CD8-positive, alpha-beta T cell (primary cell): ENCODE measurements at places on chromosomes 5 and 9. TPM values are rescaled to one million over a fixed set of nuclear protein-coding genes. Genes with fewer than 3 reads are reported as not detected.

- DNase-seq: no peak
Observed at GRCh38 chr5:141898448-141899049, 20.3 kb upstream of the PCDH1 start.

GRCh38 chr5:132445930-132446329 is 44.6 kb downstream of the IRF1 start:
- DNase-seq: no peak

The ARHGEF39 gene
- total RNA-seq: 0.25 TPM

- DNase-seq: no peak
Observed at GRCh38 chr9:117718085-117718484, 13.9 kb downstream of the TLR4 start.

DNA sequence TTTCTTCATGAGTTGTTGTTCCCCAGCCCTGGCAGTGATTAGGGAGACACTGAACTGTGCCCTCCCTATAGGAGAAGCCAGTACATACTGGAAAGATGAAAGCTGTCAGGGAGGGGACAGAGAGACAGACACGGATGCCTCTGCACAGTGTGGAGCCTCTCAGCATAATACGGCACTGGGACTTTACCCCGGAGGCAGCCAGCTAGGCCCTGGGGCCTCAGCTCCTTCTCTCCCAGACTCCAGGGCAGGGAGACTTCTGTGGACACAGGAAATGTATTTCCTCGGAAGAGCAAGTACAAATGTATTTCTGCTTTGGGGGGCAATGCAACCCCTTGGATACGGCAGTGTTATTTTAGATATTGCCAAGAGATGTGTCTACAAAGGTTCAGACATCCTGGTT is 62.0 kb downstream of the S1PR3 start:
- no peak for DNase-seq

The ADAM19 gene
- 6.5 TPM for total RNA-seq

DNA sequence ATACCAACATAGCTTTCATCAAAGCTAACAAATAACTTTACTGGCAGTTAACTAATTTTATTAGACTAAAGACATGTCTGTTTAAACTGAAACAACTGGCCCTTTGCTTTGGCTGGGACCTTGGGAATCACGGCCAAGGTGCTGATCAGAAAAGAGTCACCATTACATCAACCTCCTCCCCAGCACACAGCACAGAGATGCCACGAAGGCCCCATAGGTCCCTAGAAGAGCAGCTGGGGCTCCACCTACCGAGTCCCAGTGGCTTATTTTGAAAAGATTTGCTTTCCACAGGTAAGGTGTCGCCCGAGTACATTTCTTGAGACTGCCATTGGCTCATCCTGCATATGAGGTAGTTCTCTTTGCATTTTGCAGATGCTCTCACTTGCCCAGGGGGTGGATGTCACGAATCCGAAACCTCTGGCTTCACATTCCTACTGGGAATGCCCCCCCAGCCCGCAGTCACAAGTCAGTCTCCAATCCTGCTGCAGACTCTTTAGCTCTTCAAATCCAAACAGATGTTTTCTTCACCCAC is 18.8 kb upstream of the HSD17B3 start:
- no peak for DNase-seq

The CDKN2A gene
- 1.7 TPM for total RNA-seq

The EGFLAM gene
- total RNA-seq: not detected

DNA sequence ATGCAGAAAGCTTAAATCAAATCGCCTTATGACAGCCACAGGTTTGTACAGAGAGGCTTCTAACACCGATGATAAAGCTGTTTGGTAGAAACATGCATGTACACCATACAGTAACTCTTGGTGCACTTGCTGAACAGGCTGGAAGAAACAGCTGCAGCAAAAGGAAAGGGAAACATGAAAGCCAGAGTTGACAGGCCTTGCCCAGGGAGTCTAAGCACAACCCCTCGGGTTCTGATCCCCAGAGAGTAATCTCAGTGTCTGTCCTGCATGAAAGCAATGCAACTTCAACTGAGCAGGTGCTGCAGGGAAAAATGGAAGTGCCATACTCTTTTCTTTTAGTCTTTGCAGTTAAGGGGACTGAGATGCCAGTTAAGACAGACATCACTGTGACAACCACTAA is 419.9 kb downstream of the BNC2 start:
- DNase-seq: no peak

- no peak for DNase-seq
Observed at GRCh38 chr5:116448450-116448849, 126.2 kb downstream of the SEMA6A start.
